T-helper 2 cell (primary cell): ENCODE measurements at places on chromosomes 6 and 20.
A peak's percentile ranks its signal among the peaks of the same experiment; 100 is the strongest.

- no peak for DNase-seq
These were observed 52.9 kb upstream of the FABP7 start for GRCh38 chr6:122726649-122727048.

DNA sequence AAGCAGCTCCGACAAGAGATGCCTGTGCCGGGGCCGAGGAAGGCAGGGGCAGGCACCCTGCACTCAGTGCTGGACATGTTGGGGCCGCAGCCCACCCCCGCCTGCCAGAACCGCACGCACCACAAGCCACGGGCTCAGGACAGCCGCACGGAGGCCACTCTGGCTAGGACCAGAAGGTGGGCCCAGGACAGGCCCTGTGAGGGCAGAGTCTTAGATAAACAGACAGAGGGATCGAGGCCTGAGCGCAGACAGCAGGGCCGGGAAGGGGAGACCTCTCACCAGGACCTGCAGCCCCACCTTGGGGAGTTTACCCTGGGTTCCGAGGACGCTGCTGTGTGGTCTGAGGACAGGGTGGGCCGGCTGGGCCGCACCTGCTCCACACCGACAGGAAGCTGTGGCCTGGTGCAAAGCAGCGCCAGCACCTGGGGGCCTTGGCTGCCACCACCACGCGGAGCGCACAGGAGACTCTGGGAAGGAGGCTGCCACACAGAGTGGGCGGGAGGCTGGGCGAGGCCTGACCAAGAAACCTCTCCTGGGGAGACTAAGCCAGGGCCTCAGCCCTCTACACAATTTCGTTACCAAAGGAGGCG lies 32.0 kb downstream of the KCNQ2 start:
- DNase-seq, result no peak

GRCh38 chr20:36469973-36470372 lies 71.3 kb upstream of the MYL9 start:
- no peak for DNase-seq

- DNase-seq, result no peak
These were observed 62.6 kb upstream of the ADGRB3 start for GRCh38 chr6:68572525-68572924.

DNA sequence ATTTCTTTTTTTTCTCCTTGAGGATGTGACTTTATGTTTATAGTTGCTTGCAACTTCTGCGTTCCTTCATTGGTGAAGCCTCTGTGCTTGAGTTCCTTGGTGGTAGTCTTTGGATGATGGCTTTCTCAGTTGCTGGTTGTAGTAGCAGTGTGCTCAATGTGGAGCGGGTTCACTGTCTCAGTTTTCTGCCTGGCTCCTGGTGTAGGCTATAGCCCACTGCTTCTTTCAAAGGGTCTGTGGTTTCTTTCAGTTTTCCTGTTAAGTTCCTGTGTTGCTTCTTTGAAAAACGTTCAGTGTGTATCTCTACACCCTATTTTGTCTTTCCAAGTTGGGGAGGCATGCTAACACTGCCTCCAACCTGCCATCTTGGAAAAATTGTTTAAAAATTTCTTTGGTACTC lies 33.9 kb upstream of the ZBTB24 start:
- no peak for DNase-seq

- DNase-seq, result no peak
These were observed 30.0 kb downstream of the CDKAL1 start for GRCh38 chr6:20564269-20564668.

- DNase-seq, result no peak
These were observed at the start of gene PAK5 for GRCh38 chr20:9838378-9839295. PAK5 (minus strand) TSS chr20:9839076; CDS start chr20:9644328, 194,748 bp downstream.

DNA sequence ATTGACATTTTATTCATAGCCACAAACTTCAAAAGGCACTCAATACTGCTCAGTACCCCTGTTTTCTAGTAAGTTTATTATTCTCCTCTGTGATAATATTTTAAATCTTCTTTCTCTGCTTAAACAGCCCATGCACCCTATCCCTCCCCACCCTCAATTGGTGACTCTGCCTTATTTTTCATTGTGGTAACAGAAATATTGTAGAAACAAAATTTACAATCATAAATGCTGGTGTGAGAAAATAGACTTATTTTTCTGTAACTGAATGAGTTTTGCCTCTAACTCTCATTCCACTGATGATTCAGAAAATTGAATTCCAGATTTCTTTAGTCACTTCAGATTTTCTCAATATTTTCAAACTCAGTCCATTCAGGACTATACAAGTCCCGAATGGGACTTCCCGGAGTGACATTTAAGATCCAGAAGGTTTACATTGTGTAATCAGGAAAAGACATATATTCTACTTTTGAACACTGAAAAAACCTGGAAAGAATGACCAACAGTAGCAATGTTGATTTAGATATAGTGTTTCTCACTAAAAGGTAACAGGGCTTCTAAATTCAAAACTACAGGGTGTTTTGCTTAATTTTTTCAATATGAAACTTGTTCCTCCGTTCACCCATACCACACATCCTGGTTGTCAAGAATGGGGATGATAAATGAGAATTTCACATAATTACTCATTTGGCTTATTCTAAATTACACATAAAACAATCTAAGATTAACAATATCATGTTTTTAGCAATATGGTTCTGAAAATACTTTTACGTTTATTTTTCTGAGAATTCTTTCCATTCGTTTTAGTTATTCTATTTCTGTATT lies 34.8 kb upstream of the UST start:
- DNase-seq, result peak; percentile 67

- DNase-seq, result no peak
These were observed 49.4 kb downstream of the DTD1 start for GRCh38 chr20:18637224-18637623.

DNA sequence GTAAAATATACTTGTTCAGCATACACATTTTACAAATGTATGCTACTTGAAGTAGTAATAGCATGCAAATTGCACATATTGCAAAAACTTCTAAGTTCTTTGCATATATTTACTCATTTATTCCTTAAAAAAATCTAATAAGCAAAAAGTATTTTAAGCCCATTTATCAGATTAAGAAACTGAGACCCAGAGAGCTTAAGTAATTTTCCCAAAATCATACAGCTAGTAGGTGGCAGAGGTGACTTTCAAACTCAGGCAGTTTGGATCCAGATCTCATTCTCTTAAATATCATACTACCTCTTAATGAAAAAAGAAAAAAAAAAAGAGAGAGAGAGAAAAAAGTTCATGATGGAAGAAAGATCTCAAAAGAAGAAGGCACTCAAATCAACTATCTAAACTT lies 157.9 kb downstream of the RPS12 start:
- DNase-seq, result no peak

DNA sequence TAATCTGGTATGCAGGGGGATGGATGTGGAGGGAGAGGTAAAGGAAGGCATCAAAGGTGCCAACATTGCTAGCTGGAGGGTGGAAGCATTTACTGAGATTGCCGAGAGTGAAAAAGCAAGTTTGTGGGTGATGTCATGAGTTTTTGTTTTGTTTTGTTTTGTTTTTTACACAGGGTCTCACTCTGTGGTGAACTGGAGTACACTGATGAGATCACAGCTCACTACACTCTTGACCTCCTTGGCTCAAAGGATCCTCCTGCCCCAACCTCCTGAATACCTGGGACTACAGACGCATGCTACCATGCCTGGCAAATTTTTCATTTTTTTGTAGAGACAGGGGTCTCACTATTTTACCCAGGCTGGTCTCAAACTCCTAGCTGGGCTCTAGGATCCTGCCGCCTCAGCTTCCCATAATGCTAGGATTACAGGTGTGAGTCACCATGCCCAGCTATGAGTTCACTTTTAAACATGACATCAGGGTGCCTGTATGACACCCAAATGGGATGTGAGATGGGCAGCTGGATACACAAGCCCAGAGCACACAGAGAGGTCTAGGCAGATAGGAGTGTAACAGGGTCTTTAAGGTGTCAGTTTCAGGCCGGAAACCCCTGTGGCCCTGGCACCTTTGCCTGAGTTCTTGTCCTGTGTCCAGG lies 35.1 kb upstream of the HMGA1 start:
- DNase-seq, result no peak

- no peak for DNase-seq
These were observed 492.5 kb upstream of the FLRT3 start for GRCh38 chr20:14829906-14830305.

DNA sequence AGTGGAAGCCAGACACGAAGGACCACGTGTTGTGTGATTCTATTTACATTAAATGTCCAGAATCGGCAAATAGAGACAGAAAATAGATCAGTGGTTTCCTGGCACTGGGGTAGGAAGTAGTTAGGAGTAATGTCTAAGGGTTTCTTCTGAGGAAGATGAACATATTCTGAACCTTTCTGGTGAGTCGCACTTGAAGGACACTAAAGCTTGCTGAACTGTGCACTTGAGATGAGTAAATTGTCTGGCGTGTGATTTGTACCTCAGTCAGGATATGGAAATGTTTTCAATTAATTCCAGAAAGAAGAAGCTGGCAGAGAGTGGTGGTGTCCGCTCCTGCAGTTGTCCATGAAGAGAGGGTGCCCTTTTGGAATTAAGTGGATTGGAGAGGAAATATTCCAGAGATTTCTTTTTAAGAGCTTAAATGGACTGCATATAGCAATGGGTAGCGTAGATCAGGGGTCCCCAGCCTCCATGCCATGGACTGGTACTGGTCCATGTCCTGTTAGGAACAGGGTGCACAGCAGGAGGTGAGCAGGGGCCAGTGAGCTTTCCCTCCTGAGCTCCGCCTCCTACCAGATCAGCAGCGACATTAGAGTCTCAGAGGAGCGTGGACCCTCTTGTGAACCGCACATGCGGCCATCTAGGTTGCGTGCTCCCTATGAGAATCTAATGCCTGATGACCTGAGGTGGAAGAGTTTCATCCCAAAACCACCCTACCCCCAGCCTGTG lies 12.4 kb upstream of the KIF25 start:
- DNase-seq, result no peak

GRCh38 chr20:12482661-12483060 lies 526.1 kb upstream of the SPTLC3 start:
- no peak for DNase-seq

- DNase-seq, result no peak
These were observed 105.9 kb upstream of the ID4 start for GRCh38 chr6:19731282-19731681.

DNA sequence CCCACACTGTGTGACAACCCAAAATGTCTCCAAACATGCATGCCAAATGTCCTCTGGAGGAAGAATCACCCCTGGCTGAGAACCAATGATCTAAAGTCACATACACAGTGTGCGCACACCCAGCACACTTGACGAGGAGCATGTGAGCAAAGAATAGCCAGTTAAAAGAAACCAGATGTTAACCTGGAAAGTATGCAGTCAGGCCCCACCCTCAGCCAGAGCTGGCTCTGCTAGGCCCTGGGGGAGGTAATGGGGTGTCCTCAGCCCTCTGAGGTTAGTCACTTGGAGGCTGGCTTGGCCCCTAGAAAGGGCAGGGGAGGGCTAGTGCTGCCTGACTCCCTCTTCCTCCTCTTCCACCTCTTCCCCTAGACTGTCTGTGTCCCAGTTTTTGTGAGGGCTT lies 15.2 kb upstream of the GUCA1A start:
- DNase-seq, result no peak

DNA sequence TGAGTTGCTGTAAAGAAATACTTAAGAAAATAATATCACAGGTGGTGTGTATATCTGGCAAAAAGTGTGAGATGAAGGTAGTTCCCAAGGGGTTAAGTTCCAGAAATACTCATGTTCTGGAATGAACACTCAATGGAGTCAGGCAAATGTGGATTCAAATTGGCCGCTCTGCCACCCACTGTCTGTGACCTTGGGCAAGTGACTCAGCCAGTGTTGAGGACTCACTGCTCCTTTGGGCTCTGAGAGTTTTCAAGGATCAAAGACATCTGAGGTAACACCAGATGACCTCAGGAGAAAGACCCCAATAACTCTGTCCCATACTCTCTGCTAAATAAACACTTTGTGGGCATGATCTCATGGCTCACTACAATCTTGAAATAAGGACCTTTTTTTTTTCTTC lies 59.2 kb upstream of the EYA2 start:
- no peak for DNase-seq

DNA sequence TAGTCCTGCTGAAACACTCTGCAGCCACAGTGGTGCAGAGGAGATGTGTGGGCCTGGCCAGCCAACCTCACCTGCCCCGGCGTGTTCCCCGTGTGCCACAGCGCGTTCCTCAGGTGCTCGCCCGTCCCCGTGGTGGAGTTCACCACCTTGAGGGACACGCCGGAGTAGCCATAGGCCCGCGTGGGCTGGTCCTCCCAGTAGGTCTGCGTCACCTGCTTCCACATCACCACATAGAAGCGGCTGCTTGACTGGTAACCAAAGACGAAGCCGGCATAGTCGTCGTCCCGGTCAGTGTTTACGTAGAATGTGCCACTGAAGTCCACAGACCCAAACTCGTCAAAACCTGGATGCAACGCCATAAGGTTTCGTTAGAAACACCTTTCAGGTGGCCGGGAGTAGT lies 31.5 kb downstream of the THBS2 start:
- DNase-seq, result no peak

GRCh38 chr6:15073344-15073789 lies 172.5 kb upstream of the JARID2 start:
- DNase-seq, result peak; percentile 63

GRCh38 chr6:13216236-13217014 lies 111.9 kb downstream of the TBC1D7 start:
- DNase-seq, result no peak

DNA sequence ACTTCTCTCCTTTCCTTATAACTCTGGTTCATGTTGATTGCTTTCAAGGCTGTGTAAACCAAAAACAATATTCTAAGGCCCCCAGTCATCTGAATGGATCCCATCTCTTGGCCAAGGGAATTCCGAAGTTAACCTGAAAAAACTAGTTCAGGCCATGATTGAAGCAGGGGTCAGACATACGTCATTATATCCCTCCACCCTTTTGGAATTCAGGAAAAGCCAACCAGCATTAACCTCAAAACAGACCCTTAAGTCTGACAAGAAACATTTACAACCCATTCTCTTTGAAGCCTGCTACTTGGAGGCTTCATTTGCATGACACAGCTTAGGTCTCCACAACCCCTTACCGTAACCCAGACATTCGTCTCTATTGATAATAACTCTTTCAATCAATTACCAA lies 39.7 kb downstream of the SLC26A8 start:
- no peak for DNase-seq

DNA sequence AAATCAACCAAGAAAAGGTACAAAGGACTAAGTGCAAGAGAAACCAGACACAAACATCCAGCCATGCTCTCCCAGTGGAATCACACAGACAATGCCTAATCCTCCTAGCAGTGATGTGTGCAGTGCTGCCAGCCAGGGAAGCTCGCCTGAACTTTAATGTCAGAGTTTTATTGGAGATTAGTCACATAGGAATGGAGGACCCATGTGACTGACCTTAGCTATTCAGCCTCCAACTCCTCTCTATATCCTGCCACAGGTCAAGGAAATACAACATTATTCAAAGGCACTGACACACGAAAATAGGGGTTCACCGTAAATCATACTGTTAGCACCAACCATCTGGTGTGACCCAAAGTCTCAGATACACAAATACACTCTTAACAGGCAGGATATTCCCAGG lies 684.6 kb downstream of the DOK5 start:
- no peak for DNase-seq
